NCI-H187 (cell line): ENCODE measurements at places on chromosomes 2 and 18.

DNA sequence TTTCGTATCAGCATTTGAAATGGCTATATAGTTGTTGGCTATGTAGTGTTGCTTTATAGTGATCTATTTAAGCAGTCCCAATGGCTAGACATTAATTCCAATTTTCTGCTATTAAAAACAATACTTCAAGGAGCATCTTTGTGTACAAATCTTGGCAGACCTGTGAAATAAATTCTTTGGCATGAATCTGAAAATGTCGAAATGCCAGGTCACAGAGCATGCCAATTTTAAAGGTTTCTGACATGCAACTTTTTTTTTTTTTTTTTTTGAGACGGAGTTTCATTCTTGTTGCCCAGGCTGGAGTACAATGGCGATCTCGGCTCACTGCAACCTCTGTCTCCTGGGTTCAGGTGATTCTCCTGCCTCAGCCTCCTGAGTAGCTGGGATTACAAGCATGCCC, 26.8 kb upstream of the CABLES1 start:
- DNase-seq: no peak

GRCh38 chr2:199955007-199955338, 318 bp downstream of the TYW5 start:
- DNase-seq: no peak

GRCh38 chr2:11898576-11898975, 152.1 kb downstream of the LPIN1 start:
- no peak for DNase-seq

DNA sequence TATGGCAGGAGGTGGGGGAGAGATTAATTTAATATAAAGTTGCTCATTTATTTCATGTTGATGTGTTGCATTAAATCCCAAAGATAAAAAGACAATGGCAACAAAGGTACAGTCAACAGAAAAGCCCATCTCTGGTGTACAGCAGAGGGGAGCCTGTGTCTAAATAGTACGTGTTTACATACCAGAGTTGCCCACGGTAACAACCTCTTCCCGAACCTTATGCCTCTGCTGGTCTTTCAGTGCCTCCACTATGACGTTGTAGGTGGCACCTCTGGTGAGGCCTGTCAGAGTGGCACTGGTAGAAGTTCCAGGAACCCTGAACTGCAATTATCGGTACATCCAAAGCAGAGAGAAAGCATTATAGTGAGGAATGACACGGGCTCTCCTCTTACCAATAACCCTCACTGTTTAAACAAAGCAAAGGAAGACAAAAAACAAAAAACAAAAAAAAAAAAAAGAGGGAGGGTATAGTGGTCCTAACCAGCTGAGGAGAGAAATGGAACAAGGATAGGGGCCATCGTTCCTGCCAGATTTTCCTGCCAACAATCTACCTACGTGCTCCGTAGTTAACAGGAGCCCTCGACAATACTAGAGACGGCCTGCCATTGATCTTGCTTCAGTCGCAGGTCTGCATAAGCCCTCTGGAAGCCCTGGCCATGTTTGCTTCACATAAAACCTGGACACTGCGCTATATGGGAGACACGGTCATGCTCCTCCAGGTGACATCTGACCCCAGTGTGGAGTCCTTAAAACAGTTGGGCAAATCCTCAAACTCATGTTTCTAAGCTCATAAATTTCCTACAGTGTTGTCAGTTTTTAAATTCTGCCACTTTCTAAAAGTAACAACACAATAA, 58.5 kb downstream of the ATIC start:
- DNase-seq: no peak

- DNase-seq: no peak
Measured at GRCh38 chr2:43438342-43438741, 157.5 kb downstream of the THADA start.

GRCh38 chr2:27021253-27022049, 11.3 kb upstream of the TMEM214 start:
- no peak for DNase-seq

DNA sequence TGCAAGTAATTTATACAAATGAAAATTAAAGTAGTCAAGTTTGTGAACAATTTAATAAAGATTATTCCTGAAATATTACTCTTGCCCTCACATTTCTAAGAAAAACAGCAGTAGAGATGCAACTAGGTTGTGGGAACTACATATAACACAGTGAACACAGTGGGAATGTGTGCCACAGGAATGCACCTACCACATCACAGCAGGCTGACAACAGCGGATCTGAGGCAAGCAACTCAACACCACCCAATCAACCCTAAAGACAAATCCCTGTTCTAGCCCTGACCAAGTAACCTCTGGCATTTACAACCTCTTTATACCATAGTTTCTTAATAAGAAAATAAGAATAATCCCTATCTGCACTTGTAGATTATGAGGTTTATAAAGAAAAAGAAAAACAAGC, 23.4 kb downstream of the MBOAT2 start:
- DNase-seq: no peak

- DNase-seq: no peak
Measured at GRCh38 chr18:75045272-75045671, 163.7 kb downstream of the PTGR3 start.

DNA sequence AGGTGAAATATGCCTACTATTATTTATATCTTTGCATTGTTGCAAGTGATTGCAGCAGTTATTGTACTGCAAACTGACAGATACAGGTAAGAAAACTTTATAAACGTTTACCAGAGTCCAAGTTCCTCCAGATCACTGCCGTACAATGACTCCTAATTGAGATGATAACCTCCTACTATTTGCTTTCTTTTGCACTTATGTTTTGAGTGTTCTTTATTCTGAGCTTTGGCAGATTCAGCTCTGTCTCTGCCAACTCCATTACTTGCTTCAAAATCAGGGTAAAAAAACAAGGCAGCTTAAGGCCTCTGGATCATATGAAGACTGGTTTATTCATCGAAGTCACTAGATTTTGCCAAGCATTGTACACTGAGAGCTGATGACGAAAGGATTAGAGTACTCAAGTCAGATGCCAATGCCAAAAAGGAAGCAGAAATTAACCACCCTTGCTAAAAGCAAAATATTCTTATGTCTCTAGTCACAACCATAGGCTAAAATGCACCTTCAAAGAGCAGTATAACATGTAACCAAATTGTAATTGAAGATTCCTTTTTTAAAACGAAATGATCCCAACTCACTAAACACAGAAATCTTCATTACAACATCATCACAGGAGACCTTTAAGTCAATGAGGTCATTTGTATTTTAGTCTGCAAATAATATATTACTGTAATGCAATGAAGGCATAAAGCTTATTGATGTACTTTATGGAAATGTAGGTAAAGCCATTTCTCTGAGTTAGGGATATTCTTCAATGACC, 10.5 kb upstream of the IKZF2 start:
- no peak for DNase-seq

DNA sequence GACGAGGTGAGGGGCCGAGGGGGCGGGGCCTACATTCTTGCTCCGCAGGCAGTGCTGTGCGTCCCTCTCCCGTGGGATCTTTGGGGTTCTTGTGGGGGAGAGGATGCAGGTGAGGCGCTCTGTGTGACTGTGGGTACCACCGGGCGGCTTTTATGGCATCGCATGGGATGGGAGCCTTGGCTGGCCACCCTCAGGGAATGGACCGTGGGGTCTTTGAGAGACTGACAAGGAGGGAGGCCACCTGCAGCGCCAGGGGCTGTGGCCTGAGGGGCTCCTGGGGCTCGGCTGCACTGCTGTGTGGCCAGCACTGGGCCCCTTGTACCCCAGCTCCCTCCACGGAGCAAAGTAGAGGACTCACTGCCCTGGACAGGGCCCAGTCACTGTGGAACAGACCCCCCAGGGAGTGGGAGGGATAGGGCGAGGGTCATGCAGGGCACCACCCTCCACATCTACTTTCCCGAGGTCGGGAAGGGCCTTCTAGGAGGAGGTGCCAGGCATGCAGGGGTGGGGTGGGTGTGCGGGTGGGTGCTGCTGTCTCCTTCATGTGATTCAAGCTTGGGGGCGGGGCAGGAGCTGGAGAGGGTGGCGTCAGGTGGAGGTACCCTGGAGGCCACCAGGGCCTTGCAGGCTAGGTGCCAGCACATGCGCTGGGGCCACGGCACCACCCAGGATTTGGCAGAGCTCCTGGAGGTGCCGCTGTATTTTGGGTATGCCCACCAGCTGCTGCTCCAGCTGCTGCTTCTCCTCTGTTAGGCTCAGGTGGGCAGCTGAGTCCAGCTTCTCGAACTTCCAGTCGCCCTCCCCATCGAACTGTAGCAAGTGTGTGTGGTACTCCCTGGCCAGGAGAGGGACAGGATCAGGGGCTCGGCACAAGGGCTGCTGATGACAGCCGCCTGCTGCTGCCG, 1072.4 kb downstream of the RPIA start:
- no peak for DNase-seq

- DNase-seq: no peak
Measured at GRCh38 chr2:207311316-207312005, 145.7 kb upstream of the KLF7 start.

- no peak for DNase-seq
Measured at GRCh38 chr2:183214680-183215079, 90.4 kb downstream of the NUP35 start.

GRCh38 chr2:55160422-55160821, 71.7 kb downstream of the CLHC1 start:
- no peak for DNase-seq

GRCh38 chr2:236840215-236840614, 245.5 kb upstream of the COPS8 start:
- no peak for DNase-seq

GRCh38 chr2:120821446-120822160, 85.9 kb downstream of the GLI2 start:
- DNase-seq: no peak

GRCh38 chr2:102451968-102452367, 21.1 kb upstream of the SLC9A4 start:
- DNase-seq: no peak

DNA sequence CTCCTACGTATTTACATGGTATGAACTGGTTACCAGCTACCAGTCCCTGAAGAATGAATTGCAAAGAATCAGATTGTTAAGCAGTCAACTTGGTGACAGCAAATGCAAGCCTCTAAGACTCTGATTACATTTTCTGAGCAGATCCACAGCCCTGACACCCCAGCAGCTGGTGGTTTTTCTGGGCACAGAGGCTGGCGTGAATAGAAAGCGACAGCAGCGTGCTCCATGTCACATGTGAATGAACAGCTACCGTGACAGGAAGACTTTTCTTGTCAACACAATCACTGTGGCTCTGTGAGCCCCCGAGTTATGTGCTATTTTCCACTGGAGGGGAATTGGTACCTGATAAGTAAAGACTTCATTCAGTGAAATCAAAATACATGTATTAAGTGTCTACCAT, 93.2 kb upstream of the CBLN2 start:
- no peak for DNase-seq

GRCh38 chr2:151191001-151191400, 70.7 kb downstream of the RBM43 start:
- DNase-seq: no peak

DNA sequence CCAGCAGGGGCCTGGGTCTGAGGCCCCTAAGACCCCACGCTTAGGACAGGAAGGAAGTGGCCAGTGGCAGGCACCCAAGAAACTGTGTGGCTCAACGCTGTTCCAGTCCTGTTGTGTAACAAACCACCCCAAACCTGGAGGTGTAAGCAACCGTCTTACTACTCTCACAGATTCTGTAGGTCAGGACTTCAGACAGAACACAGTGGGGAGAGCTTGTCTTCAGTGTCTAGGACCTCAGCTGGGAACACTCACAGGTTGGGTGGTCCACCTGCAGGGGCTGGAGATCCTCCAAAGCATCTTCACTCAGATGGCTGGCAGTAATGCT, 123.0 kb downstream of the KLHL29 start:
- no peak for DNase-seq

DNA sequence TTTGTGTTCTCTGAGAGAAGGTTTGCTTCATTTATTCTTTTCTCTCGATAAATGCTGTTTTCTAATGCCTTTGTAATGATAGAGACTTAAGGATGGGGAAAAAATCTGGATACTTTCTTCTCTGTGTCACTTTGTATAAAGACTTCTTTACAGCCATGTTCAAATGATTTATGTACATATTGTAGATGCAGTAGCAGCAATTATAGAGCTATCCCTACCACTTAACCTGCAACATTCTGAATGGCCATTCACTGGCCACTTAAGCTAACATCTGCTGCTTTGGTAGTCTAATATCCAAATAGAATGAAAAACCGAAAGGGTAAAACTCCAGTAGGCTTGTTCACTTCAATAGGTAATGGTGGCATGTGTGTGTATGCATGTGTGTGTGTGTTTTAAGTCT, 97.8 kb downstream of the CSRNP3 start:
- DNase-seq: peak; percentile 83

DNA sequence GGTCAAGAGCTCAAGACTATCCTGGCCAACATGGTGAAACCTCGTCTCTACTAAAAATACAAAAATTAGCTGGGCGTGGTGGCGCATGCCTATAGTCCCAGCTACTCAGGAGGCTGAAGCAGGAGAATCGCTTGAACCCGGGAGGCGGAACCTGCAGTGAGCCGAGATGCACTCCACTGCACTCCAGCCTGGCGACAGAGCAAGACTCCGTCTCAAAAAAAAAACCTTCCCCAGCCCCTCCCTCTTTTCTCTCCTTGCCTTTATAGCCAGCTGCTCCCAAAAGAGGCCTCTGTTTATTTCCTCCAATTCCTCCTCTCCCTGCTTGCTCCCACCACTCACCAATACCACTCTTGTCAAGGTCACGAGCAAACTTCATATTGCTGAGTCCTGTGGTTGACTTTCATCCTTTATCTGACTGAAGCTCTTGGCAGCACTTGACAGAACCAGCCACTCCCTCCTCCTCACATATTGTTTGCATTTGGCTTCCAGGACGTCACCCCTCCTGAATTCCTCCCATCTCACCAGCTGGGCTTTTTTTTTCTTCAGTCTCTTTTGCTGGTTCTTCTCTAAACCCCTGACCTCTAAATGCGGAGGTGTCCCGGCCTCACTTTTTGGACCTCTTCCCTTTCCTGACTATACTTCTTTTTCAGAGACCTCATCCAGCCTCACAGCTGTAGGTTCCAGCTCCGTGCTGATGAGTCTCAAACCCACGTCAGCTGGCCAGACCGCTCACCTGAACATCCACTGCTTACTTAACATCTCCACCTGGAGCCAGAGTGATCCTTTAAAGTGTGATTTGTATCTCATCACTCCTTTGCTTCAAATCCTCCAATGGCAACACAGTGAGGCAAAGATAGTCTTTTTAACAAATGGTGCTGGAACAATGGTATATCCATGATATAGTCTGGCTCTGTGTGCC, 84.6 kb upstream of the CAB39 start:
- peak; percentile 11 for DNase-seq

DNA sequence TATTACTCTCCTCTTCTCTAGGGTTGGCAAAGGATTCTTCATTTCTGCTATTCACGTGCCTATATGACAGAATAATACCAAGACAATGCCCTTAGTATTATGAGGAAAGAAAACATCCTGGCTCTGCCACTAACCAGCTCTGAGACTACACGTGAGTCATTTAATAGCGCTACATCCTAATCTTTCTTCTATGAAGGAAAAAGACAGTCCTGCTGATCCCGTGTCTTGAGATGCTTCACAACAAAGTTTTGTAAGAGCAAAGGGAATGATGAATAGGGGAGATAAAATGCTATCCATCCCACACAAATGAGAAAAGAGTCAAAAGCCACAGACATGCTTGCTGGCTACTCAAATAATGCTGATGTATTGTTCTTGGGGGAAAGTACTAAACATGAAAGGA, 152.8 kb downstream of the PID1 start:
- no peak for DNase-seq
